Tibial nerve (tissue), 4 donors: ENCODE measurements at places on chromosomes 11 and 22. TPM values are rescaled to one million over a fixed set of nuclear protein-coding genes. Genes with fewer than 3 reads are reported as not detected.

DNA sequence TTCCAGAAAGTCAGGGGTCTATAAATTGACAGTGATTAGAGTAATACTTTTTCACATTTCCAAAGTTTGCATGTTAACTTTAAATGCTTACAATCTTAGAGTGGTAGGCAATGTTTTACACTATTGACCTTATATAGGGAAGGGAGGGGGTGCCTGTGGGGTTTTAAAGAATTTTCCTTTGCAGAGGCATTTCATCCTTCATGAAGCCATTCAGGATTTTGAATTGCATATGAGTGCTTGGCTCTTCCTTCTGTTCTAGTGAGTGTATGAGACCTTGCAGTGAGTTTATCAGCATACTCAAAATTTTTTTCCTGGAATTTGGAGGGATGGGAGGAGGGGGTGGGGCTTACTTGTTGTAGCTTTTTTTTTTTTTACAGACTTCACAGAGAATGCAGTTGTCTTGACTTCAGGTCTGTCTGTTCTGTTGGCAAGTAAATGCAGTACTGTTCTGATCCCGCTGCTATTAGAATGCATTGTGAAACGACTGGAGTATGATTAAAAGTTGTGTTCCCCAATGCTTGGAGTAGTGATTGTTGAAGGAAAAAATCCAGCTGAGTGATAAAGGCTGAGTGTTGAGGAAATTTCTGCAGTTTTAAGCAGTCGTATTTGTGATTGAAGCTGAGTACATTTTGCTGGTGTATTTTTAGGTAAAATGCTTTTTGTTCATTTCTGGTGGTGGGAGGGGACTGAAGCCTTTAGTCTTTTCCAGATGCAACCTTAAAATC is 5.3 kb downstream of the MALAT1 start:
- H3K4me1 ChIP-seq, result peaks cover 34% of the 10 kb centered on the region
- peak overlapping the region; percentile 93 for H3K27ac ChIP-seq
- peaks cover 36% of the 10 kb centered on the region for H3K36me3 ChIP-seq
- H3K27me3 ChIP-seq, result no peaks in the 10 kb centered on the region
- DNase-seq, result peak; percentile 48
- H3K4me3 ChIP-seq, result peak overlapping the region; percentile 70

- no peaks in the 10 kb centered on the region for H3K36me3 ChIP-seq
- no peaks in the 10 kb centered on the region for H3K27me3 ChIP-seq
- H3K4me3 ChIP-seq, result no peak overlapping the region
- H3K27ac ChIP-seq, result no peak overlapping the region
These were observed 84.3 kb downstream of the PHF21A start for GRCh38 chr11:46036969-46037368.

The MOB2 gene
- total RNA-seq, result 50.4 TPM

The TMEM132A gene
- 15.9 TPM for total RNA-seq

The OSM gene
- total RNA-seq, result 5.7 TPM
